NCI-H1417 treated with DMSO at 0.1 percent for 48 hours (cell line): ENCODE measurements at places on chromosomes 13 and 19.

- DNase-seq, result no peak
Measured at GRCh38 chr13:30736461-30737320, 1.3 kb downstream of the ALOX5AP start.

DNA sequence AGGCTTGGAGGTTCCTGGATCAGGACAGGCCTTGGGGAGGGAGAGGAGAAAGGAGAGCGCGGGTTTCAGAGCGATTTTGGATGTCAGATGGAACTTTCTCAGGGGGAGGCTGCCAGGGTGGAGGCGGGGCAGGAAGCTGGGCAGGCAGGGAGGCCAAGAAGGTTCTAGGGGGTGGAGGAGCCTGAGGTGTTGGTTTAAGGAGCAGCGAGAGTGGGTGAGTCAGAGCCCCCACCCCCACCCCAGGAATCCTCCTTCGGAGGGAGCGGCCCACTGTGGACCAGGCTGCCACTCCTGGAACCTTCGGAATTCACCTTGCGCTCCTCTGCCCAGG is 15.9 kb upstream of the NOP53 start:
- no peak for DNase-seq

DNA sequence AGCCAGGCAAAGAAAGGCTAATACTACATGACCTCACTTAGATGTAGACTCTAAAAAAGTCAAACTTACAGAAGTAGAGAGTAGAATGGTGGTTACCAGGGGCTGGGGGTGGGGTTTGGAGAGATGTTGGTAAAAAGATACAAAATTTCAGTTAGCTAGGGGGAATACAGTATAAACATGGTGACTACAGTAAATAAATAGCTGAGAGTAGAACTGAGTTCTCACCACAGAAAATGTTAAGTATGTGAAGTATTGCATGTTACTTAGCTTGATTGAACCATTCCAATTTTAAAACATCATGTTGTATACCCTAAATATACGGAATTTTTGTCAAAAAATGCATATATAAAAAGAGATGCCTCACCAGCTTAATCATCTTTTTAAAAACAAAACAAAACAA is 67.5 kb upstream of the DOCK9 start:
- no peak for DNase-seq

DNA sequence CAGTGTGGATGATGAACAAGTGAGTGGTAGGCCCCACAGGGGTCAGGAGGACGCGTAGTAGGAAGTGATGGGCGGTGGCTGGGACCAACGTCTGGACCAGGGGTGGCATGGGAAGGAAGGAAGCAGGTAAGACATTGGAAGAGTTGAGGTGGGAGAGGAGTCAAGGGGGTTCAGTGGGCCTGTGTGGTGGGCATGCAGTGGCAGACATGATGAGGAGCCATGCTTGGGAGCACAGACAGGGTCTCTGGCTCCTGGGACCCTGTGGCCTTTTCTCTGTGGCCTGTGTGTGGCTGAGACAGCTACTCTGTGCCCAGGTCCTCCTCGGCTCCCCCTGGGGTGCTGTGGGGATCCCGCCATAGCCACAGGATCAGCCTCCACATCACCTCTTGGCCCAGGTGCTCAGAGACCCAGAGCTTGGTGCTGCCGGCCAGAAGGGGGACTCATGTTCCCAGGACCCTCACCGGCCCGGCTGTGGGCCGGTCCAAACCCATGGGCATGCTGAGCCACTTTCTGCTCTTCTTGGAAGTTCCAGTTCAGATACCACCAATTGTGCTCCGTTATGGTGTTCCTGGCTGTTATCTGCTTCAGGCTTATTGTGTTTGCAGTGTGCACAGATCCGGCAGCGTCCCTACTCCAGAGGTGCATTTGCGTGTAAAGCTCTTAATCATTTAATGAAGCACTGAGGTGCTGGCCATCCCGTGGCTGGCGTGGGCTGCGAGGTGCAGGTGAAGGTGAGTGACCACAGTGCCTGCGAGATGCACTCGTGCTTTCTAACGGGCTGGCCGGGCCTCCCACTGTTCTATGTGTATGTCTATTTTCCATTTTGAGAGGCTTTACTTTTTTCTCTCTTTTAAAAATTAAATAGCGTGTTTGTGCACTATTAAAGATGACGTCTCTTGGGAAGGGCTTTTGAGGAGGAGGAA is 147.9 kb downstream of the TEX29 start:
- no peak for DNase-seq

DNA sequence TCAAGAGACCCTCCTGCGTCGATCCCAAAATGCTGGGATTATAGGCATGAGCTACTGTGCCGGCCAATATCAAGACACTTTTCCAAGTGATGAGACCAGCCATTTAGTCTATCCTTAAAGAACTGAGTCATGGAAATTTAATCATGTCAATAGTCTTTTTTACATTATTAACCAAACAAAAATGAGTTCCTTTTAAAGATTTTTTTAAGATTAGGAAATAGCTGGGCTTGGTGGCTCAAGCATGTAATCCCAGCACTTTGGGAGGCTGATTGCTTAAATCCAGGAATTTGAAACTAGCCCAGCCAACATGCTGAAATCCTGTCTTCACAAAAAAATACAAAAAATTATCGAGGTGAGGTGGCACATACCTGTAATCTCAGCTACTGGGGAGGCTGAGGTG is 16.7 kb upstream of the ZNF564 start:
- no peak for DNase-seq

DNA sequence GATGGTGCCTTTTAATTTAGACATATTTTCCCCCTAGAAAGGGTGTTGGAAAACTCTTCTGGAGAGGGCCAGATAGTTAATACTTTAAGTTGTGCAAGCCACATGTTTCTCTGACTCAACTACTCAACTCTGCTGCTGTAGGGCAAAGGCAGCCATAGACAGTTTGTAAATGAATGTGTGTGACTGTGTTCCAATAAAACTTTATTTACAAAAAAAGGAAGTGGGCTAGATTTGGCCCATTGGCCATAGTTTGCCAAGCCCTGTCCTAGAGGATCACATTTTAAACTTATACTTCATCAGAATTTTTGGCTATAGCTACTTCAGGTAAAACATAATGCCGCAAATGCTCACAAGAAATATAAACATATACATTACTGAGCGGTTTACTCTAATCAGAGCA is 306.3 kb upstream of the MAB21L1 start:
- no peak for DNase-seq

- no peak for DNase-seq
Measured at GRCh38 chr19:4580021-4580901, 20.8 kb upstream of the SEMA6B start.

GRCh38 chr13:101303521-101303920 is 112.8 kb downstream of the NALCN start:
- DNase-seq, result no peak

GRCh38 chr19:49556412-49557398 is 23.7 kb downstream of the NOSIP start:
- DNase-seq, result no peak

DNA sequence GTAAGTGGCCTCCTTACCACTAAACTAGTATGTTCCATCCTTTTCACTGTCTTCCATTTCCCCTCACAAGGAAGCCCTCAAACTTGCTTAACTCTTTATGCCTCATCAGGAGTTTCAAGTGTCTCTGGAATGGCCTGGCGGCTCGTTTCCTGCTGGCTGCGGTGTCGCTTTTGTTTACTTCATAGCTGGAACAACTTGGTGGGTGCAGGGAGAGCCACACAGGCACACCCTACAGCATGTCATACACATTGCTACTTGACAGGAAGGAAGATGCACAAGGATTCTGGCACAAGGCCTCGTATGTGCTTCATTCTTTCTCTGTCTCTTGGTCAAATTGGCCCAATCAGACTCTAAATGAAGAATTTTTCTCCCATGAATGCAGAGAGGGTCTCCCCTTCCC is 488.3 kb downstream of the FOXO1 start:
- no peak for DNase-seq

DNA sequence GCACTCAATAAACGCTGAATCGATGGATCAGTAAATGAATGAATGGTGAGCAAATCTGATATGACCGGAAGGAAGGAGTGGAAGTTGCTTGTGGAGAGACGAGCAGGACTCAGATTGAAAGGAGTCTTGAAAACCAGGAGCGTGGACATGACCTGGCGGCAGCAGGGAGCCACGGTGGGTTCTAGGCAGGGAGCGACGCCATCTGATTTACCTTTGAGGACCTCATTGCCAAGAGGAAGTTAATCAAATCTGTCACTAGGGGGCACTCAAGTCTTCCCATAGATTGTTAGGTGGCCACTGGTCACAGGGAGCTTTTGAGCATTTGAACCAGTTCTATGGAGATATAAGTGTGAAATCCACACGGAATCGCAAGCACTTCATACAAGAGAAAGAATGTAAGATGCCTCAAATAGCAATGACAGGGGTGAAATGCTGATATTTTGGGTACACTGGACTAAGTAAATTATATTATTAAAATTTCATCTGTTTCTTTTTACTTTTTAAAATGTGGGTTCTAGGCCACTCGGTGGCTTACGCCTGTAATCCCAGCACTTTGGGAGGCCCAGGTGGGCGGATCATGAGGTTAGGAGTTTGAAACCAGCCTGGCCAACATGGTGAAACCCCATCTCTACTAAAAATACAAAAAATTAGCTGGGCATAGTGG is 9.2 kb upstream of the FBN3 start:
- peak; percentile 48 for DNase-seq

DNA sequence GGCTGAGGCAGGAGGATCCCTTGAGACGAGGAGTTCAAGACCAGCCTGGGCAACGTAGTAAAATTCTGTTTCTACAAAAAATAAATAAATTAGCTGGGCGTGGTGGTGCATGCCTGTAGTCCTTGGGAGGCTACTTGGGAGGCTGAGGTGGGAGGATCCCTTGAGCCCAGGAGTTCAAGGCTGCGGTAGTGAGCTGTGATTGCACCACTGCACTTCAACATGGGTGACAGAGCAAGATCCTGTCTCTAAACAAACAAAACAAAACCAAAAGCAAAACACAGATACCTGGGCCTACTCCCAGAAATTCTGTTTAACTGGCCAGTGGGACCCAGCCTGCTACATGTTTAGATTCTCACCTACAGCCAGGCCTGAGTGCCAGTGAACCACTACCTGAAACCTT is 74.6 kb upstream of the MEDAG start:
- DNase-seq, result no peak

- DNase-seq, result no peak
Measured at GRCh38 chr13:106468744-106469590, 66.5 kb downstream of the EFNB2 start.

DNA sequence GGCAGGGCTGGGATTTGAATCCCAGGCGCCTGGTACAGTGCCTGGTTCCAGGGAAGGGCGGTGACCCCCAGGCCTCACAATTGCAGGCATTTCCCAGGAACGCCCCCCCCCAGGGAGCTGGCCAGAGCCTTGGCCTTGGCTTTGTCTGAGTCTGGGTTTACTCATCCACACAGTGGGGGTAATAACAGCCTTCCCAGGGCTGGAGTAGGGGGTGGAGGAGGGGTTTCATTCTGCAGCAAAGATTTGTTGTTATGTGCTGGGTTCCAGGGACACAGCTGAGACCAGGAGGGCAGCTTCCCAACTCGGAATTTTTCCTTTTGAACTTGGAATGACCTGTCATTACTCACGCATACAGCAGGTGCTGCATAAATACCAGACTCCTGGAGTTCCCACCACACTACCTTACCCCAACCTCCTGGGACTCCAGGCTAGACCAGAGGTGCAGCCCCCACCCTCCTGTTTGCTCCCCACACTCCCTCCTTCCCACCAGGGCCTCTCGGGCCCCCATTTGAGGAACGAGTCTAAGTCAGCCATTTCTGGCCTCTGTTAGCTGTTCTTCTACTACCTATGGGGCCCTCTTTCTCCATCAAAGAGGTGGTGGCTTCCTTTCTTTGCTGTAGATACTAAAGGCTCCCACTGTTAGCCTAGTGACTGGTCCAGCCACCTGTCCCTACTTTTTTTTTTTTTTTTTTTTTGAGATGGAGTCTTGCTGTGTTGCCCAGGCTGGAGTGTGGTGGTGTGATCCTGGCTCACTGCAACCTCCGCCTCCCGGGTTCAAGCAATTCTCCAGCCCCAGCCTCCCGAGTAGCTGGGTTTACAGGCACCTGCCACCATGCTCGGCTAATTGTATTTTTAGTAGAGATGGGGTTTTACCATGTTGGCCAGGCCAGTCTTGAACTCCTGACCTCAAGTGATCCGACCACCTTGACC is 1.6 kb upstream of the ADAMTS10 start:
- DNase-seq, result no peak

GRCh38 chr19:10018263-10018662 is 5.0 kb downstream of the RDH8 start:
- DNase-seq, result no peak

DNA sequence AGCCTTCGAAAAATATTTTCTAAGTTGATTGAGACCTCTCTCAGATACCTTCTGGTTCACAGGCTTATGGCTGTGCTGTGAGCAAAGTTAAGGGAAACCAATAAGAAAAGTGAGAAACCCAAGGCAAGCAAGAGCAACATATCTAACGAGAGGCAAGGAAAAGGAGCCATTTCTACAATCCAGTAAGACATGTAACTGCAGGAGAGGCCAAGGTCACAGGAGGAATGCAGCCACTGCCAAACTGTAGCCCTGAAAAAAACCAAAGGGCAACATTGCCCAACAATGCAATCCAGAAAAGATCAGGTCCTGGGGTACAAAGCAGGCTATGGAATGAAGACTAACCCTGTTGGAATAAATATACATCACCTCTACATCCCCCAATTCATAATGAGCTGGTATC is 21.3 kb downstream of the SCGB2B2 start:
- no peak for DNase-seq

DNA sequence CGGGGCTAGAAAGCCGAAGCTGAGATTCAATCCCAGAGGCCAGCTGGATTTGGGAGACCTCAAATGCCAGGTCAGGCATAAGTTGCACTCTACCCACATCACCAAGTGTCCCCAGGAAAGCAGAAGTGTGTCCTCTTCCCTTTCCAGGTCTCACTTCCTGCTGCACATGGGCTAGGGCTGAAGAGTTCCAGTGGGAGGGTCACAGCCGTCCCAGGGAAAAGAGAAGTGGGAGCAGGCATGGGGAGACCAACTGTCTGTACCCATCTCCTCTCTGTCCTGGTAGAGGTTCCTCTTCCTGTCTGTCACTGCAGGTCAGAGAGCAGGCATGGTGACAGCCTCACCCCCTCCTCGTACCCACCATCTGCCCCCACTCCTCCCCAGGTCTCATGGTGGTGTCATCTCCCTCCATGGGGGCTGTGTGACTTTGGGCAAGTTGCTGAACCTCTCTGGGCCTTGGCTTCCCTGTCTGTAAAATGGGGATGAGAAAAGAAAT is 14.8 kb downstream of the AXL start:
- no peak for DNase-seq

DNA sequence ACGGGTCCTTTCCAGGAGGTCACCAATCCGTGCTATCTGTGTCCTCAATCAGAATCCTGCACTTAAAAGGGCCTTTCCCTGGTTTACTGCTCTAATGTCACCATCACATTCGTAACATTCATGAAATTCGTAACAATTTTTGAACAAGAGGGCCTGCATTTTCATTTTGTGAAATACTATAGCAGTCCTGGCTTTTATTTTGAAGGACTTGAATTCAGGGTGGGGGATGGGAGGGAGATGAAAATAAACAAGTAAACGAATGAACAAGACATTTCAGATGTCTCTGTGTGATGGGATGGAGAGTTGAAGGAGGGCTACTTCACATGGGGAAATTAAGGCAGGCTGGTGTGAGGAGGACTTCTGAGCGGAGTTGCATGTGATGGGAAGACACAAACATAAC is 281.0 kb downstream of the TSHZ3 start:
- DNase-seq, result no peak

- no peak for DNase-seq
Measured at GRCh38 chr19:3982701-3983541, 2.3 kb downstream of the EEF2 start.
